ENCODE measurements at places on chromosomes 2 and 18.

GRCh38 chr2:11865805-11866204 is 119.4 kb downstream of the LPIN1 start:
- DNase-seq = no peak

DNA sequence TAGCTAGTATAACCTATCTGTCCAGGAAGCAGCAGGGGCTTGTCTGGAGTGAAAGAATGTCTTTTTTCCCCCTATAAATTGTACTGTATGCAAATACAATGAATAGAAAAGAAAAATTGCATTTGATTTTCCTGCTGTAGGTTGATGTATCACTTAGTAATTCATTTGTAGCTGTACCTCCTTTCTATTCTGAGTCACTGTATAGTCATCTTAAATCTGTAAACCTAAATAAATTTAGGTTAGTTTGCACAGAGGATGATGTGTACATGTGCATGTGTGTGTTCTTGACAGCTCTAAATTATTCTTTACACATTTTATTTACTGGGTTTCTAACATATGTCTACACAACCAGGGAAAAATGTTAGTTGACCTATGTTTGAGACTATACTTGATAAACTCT is 478.7 kb upstream of the CNTNAP5 start:
- DNase-seq = no peak

DNA sequence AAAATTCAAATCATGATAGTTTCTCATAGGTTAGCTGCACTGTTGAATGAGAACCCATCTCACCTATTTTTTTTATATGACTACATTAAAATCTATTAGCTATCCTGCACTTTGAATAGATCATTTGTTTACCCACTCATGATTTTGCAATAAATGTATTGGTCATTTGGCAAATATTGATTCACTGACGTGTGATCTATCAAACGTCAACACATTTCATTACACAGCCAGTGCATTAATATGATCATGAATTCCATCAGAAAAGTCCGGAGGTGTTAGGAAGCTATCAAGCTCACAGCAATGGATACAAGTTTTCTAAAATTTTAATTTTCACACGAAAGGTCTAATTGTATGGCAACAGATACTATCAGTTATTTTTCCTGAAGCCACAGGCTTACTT is 128.2 kb upstream of the ID2 start:
- no peak for DNase-seq

DNA sequence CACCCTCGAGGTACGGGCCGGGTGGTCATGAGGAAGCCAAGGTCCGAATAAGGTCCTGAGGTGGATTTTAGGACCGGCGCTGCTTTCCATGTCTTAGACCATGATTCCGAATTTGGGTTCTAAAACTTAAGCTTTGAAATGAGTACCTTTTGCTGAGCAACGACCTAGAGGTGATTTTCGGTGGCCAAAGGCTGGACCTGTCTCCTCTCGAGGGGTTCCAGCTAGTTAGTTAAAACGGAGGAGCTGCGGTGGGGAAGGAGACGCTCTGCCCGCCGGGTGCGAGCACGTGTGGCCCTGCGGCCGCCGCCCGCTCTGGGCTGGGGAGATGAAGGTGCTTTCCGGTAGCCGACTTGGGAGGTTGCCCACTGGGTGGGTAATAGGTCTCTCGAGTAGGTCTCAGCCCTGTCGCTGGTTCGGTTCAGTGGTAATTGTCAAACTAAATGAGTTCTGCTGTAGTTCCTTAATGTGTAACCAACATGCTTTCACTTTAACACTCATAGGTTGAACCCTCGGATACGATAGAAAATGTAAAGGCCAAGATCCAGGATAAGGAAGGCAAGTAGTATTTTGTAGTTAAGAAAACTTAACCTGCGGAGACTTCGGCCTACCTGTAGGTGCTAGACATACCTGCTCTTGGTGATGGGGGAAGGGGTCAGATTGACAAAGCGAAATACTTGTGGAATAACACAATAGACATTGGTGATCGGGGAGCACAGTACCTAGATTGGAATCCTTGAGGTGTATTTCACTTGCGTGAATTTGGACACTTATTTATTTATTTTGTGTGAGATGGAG is 572 bp downstream of the RPS27A start:
- DNase-seq = no peak

GRCh38 chr2:185967335-185967734 is 228.7 kb downstream of the FSIP2 start:
- no peak for DNase-seq

DNA sequence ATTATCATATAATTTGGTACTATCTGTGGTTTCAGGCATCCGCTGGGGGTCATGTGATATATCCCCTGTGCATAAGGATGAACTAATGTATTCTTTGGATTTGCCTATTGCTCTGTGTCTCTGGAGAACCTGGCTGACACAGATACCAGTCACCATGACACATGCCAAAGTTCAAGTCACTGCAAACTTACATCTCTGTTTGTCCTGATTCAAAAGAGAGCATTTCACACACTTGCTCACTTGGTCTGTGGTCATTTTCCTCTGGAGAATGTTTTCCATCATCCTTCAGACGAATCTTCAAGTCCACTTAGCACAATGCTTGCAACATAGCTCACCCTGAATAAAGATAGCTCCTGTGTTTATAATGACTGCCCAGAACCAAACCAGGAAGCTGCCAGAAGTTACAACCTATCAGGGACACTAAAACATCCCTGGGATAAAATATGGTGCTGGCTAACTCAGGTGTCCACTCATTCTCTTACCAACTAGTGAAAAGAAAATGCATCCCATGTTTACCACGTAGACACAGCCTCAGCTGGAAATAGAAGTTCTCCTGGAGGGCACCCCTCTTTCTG is 18.1 kb downstream of the SULT1C3 start:
- no peak for DNase-seq

GRCh38 chr2:111975053-111975552 is 76.7 kb downstream of the MERTK start:
- no peak for DNase-seq

DNA sequence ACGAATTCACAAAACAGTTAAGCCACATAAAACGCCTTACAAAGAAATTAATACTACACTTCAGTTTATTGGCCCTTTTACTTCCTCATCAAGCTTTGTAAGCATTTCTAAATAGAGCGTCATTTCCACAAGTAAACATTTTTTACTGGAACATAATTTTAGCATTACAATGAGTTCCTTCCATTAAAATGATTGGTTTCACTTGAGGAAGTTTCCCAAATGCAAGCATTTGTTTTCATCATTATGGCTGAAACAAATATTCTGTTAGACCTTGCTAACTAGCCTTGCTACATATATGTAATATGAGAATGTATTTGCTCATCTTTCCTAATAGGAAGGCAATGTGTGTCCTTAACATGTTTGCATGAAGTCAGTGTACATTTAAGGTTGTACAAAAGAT is 579.1 kb downstream of the IRS1 start:
- DNase-seq = no peak

DNA sequence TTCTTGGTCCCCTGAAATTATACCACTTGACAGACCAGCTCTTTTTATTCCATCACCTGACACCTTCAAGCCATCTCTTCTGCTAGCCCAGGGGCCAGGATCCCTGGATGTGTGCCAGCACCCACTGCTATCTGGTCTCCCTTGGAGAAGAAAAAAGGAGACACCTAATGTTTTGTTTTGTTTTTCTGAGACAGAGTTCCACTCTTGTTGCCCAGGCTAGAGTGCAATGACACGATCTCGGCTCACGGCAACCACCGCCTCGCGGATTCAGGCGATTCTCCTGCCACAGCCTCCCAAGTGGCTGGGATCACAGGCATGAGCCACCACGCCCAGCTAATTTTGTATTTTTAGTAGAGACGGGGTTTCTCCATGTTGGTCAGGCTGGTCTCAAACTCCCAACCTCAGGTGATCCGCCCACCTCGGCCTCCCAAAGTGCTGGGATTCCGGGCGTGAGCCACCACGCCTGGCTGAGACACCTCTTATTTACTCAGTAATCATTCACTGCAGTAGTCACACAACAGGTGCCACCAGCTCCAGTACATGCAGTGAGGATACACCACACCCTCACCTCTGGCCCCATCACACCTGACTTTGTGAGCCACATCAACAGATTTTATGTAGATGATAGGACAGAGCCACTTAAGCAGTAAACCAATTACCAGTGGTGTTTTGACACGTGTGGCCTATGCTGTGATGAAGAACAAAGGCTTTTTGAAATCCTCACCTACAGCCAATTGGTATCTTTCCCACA is 42.8 kb upstream of the PCBP1 start:
- DNase-seq = no peak

GRCh38 chr2:604385-604784 is 72.8 kb downstream of the TMEM18 start:
- DNase-seq = no peak

DNA sequence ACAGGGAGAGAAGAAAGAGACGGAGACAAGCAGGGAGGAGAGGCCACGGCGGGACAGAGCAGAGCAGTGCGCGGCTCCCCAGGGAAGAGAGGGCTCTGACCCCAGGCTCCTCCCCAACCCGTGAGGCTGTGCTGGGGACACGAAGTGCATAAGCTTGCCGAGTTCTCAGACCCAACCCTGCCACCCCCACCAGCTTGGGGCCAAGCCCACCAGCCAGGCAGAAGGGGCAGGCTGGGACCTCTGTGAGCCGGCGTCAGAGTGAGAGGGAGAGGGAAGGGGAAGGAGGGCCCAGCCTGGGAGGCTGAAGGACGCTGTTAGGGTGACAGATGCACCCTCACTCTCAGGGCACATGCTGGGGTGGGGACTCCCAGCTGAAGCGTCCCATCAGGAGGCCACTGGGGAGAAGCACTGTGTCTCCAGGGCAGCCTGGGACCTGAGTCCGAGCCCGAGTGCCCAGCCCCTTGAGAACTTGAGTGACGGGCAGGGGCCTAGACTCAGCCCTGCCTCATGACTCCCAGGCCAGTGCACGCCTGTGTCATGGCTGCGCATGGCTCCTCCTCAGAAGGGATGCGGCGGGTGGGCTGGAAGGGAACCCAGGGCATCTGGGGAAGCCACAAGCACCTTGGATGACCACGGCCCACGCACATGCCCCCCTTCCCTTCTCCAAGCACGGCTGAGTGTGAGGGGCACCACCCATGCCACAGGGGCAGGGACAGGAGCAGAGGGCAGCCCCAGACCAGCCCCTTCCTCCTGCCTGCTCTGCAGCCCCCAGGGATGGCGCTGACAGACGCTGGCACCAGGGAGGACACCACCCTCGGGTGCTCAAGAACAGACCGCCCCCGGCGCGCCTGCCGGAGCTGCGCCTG is 31.0 kb downstream of the MTERF4 start:
- no peak for DNase-seq

- no peak for DNase-seq
Measured at GRCh38 chr2:197215748-197216360, 94.7 kb downstream of the ANKRD44 start.

- DNase-seq = no peak
Measured at GRCh38 chr2:31125918-31126695, 12.1 kb downstream of the GALNT14 start.

DNA sequence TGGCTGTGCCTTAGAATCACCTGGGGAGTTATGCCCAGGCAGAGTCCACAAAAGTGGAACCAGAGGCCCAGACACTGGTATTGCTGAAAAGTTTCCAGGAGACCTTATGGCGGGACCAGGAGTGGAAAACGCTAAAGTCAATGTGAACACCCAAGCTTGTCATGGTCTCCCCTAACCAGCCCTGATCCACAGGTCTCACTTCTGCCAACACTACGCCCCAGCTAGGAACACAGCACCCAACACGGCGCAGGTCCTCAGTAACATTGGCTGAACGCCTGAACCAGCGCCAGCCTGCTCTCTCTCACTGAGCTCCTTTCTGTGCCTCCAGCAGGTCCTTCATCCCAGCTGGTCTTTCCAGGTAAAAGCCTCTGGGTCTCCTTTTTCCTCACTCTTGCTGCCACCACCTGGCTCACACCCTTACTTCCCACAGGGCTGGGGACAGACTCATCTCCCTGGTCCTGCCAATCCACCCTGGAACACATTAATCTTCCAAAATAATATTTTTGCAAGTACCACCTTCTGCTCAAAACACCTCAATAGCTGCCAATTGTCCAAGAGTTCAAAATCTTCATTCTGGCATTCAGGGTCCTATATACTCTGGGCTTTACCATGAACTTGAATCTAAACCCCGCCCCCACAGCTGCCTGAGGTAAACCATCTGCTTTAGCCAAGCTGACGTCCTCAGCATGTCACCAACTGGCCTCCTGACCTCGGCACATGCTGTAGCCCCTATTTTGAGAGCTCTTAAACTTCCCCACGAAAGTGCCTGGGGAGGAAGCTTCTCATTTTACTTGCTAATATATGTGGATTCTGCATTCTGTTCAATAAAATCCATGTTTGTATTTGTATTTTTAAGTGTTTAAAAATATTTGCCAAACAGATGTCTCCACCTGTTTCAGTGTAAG is 34.6 kb downstream of the ADCY3 start:
- DNase-seq = no peak

- DNase-seq = no peak
Measured at GRCh38 chr2:43100362-43100882, 126.0 kb downstream of the ZFP36L2 start.

- DNase-seq = no peak
Measured at GRCh38 chr2:75596784-75597183, 36.0 kb upstream of the EVA1A start.

DNA sequence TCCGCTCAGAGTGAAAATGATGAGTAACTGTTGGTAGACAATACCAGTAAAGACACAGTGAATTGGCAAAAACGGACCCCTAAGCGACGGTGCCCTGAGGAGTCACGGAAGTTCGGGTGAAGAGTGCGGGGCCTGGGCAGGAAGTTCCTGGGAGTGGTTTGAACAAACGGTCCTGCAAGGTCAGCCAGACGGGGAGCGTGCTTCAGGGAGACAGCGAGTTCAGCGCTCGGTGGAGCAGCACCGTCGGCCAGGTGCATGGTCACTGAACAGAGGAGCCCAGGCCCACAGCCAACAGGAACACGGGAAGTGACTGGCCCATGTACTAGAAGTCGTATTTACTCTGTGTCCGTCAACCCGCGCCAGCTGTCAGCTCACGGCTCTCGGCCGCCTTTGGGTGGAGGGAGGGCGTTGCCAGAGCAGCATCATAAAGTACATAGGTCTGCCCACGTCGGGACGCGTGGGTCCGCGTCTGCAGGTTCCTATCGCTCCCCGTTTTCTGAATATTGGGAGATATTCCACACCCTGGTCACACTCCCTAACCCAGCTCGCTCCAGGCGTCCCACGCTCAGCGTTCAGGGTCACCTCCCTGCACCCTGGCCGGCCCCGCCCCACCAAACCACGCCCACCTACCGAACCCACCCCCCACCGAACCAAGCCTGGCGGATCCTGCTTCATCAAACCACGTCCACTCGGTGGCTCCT is 75.6 kb upstream of the UXS1 start:
- DNase-seq = no peak

GRCh38 chr2:222900354-222900753 is 39.5 kb downstream of the ACSL3 start:
- DNase-seq = no peak

- DNase-seq = no peak
Measured at GRCh38 chr2:44130441-44130840, 38.2 kb upstream of the PPM1B start.

DNA sequence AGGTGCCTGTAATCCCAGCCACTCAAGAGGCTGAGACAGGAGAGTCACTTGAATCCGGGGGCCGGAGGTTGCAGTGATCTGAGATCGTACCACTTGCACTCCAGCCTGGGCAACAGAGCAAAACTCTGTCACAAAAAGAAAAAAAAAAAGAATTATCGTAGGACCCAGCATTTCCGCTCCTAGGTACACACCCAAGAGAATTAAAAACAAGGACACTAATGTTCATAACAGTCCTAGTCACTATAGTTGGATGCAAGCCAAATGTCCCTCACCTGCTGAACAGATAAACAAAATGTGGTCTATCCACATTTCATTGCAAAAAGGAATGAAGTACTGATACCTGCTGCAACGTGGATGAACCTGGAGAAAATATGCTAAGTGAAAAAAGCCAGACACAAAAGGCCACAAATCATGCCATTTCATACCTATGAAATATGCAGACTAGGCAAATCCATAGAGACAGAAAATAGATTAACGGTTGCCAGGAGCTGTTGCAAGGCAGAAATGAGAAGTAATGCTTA is 21.2 kb downstream of the ADRA2B start:
- no peak for DNase-seq

Measured in hypothalamus (tissue), 51 donors.